Right hindlimb (tissue), 1 donor: ENCODE measurements at places on chromosomes 5 and 9.

DNA sequence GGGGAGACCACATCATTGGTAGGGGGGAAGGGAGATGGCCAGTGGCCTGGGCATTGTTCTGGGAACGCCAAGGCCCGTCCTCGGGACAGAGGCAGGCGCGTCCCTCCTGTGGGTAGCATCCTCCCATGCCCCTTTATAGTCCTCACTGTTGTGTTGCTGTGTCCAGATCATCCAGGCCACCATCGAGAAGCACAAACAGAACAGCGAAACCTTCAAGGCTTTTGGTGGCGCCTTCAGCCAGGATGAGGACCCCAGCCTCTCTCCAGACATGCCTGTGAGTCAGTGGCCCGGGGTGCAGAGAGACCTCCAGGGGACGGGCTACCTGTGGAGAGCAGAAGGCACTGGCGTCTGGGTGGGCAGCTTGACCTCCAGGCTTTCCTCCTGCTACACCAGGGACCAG lies 38.4 kb upstream of the SUSD3 start:
- DNase-seq: no peak

GRCh38 chr9:136189394-136190236 lies 15.3 kb downstream of the LHX3 start:
- DNase-seq: no peak

DNA sequence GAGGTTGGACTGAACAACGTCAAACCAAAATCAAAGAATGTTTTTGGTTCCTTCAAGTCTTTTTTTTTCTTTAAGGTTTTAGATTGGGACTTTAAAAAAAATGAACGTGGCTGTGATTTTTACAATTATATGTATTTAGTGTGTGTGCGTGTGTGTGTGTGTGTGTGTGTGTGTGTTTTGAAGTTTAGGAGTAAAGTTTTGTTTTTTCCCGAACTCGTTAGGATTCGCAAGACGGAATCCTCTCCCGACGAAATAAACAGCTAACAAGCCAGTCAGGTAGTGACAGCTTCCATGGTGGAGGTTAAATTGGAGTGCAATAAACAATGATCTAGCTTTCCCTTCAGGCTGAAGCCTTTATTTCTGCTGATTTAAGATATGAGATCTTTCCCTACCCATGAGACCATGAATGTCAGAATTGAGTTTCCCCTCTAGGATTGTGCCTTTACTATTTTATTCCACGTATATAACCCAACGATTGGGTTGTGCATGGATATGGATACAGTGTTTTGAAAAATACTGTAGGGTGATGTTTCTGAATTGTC lies 1.2 kb downstream of the KIAA1958 start:
- no peak for DNase-seq

GRCh38 chr9:89080193-89080592 lies 88.9 kb downstream of the S1PR3 start:
- no peak for DNase-seq

DNA sequence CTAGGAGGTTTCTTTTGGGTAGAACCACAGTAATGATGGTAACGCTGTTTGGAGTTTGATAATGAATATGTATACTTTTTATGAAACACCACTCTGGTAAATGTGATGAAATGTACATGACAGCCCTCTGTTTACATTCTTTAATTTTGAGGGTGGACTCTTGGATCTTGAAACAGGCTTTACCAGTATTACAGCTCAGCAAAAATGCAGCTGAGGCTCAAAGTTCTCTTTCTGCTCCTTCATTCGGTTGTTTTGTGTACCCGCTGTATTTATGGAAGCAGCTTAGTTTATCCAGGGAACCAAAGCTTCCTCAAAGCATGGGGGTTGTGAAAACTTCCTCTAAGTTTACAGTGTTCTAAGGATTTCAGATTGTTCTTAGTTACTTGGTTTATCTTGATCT lies 11.1 kb downstream of the GAPVD1 start:
- no peak for DNase-seq

- no peak for DNase-seq
These were observed 53.5 kb downstream of the RGS3 start for GRCh38 chr9:113516840-113517577.

- no peak for DNase-seq
These were observed 407.1 kb upstream of the PAPPA start for GRCh38 chr9:115746496-115746895.

- DNase-seq: no peak
These were observed 1.2 kb downstream of the RPS14 start for GRCh38 chr5:150448334-150448733.

GRCh38 chr5:149341876-149342275 lies 3.4 kb upstream of the GRPEL2 start:
- DNase-seq: no peak

DNA sequence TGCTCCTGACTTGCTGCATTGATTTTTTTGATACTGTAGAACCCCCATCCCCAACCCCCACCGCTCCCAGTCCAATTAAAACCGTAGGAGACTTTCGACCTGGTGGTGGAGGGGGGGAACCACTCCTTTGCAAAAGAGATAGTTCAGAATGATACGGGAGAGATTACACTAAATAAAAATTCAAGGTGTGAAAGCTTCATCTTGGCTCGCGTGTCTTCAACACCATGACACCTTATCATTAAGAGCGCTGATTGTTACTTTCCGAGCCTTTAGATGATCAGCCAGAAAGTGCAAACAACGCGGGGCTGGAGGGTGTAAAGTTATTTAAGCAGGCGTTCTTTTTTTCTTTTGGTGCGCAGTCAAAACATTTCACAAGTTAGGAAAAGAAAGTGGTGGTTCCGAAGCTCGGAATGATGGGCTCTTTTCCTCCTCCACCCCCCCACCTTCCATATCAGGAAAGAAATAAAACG lies 1.3 kb upstream of the ZNF462 start:
- peak; percentile 23 for DNase-seq

GRCh38 chr9:2243666-2244555 lies 228.8 kb downstream of the SMARCA2 start:
- DNase-seq: no peak

DNA sequence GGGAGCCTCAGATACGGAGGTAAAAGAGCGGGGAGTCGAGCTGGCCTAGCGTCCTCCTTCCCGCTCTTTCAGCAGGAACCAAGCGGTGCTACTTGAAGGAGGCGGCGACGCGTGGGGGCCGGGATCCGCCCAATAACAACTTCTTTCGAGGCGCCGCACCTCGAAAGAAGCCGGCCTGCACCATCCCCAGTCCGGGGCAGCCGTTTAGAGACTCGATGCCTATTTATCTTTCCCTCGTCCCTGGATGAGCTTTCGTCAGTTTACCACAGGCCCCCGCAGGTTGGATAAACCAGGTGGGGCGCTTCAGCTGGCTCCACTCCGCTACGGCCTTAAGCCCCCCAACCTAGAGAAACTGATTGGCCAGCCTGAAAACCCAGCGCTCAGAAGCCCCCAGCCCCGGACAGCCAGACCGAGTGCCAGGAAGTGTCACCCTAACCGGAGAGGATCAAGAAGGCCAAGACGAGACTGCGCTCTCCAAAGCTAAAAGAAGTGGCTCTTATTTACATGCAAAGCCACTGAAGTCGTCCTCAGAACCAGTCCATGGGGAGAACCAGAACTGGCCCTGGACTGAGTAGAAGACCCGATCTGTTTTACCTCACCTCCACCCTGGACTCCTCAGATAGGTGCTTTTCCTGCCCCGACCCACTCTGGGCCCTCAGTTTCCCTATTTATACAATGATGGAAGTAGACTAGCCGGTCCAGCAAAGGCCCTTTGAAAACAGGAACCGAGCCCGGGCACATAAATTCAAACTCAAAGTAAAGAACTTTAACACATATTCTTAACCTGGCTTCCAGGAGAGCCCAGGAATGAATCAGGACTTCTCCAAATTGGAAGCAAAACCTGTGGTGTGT lies 1.4 kb downstream of the HAND1 start:
- DNase-seq: no peak

- no peak for DNase-seq
These were observed 233.4 kb upstream of the RGMB start for GRCh38 chr5:98540056-98540455.

GRCh38 chr9:34124926-34125325 lies 1.6 kb downstream of the DCAF12 start:
- DNase-seq: no peak

GRCh38 chr9:100838857-100839256 lies 189.7 kb upstream of the PLPPR1 start:
- no peak for DNase-seq

DNA sequence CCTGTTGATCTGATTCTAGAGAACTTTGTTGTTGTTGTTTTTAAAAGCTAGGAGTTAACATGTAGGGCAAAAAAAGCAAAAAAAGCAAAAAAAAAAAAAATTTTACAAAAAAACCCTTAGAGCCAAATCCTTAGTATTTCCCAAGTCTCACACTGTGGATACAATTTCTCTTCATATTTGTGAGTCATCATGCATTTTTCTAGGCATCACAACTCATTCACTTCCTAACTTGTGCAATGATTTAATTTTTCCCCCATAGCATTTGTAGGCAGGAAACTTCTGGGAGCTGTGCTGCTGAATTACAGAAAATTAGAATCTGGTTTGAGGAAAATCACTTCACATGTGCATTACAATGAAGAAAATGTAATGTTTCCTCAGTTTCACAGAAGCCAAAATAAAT lies 91.9 kb downstream of the MARCHF3 start:
- DNase-seq: no peak
